ENCODE measurements at places on chromosomes 1 and 21.

DNA sequence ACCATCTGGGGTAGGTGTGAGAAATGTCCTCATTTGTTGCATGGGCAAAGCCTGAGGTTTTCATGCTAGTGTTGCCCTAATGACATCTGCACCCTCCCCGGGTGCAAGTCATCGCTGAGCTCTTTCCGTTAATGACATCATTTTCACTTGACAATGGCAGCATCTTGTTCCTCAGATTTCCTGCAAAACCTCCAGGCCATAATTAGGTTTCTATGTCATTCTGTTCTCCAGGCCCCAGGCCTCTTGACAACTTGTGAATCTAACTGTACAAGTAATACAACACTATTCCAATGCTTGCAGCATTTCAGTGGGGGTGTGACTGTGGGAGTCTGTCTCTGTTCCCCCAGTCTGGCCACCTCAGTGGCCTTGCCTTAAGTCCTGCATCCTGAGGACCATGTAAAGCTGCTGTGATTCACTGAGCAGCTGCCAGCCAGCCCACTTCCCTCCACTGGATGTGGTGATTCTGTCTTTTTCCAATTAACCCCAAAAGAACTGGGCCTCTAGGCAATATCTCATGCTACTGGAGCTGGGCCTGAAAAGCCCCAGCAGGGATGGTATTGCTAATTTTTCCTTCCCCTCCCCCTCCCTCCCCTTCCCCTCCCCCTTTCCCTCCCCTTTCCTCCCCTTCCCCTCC is 22.8 kb downstream of the RAB7B start:
- no peak for DNase-seq

- no peak for DNase-seq
These were observed 2.3 kb downstream of the LMOD1 start for GRCh38 chr1:201944002-201944401.

DNA sequence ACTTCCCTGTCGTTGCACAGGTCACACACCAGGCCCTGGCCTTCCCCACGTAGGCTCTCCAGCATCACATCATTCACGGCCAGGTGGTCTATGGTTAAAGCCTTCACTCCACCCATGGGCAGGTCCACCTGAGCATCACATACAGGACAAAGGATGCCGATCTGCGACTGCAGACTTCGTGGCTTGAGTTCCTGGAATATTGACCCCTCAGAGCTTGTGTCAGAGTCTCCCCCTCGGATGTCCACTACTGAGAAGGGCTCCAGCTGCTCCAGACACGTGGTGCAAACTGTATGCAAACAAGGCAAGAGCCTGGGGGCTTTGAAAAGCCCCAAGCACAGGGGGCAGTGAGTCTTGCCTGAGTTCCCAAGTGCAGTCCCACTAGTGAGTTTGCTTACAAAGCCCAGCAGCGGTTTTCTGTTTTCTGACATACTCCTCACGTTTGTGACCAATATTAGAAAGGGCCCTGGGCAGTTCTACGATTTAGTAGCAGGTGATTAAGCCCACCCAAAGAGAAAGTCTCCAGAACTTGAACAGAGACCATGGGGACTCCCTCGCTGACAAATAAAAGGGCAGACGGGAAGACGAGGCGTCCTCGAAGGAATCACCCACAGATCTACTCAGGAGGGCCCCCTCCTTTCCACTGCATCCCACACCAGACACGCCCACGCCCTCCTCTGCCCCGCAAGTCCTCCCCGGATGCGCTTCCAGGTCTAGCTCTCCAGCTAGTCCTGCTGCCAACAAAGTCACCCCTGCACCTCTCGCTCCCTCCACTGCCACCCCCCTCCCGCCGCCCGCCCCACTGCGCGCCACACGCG is 568 bp downstream of the TRIM45 start:
- DNase-seq = no peak

GRCh38 chr1:1059494-1060280 is 14.4 kb downstream of the RNF223 start:
- peak; percentile 81 for DNase-seq
